ENCODE measurements at places on chromosomes 6 and 20.

DNA sequence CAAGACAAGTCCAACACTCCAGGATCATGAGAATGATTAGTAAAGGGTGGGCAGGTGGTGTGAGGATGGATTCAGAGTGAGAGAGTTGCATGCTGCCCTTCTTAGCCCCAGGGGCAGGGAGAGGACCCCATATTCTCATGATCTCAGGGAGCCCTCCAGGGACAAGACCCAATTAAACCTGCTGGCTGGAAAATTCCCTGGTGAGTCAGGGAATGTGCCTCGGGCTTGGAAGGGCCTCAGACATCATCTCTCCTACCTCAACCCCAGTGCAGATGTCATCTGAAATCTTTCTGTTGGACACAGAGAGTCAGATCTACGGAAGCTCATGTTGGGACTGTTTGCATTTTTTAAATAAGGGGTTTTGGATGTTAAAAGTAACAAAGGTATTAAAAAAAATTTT is 9.2 kb upstream of the SIRPD start:
- no peak for DNase-seq

- no peak for DNase-seq
These were observed 89.9 kb downstream of the TULP4 start for GRCh38 chr6:158402184-158402583.

DNA sequence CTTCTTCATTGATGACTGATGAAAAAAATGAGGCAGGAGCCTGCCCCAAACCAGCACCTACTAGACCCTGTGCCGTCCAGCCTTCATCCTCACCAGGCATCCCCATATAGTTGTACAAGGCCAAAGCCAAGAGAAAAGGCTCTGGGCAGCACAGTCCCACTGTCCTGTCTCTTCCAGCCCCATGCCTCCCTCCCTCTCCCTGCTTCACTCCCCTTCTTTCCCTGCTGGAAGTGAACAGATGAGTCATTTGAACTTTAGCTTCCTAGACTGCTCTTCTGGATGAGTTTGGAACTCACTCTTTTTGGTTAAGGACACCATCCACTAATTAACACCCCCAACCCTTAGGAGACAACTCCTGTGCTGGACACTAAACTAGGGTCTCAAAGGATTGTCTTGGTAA is 235.2 kb downstream of the LRFN2 start:
- DNase-seq: no peak

- no peak for DNase-seq
These were observed 125.9 kb downstream of the HTR1B start for GRCh38 chr6:77337392-77337791.

All from cardiac fibroblast (primary cell).